Mesothelial cell of epicardium (in vitro differentiated cells): ENCODE measurements at places on chromosomes 3 and 15. TPM values are rescaled to one million over a fixed set of nuclear protein-coding genes. Genes with fewer than 3 reads are reported as not detected.

GRCh38 chr3:63981980-63982379, 41.3 kb downstream of the PSMD6 start:
- peaks cover 19% of the 10 kb centered on the region for H3K36me3 ChIP-seq
- no peak overlapping the region for H3K4me3 ChIP-seq
- H3K27me3 ChIP-seq, result no peaks in the 10 kb centered on the region
- H3K27ac ChIP-seq, result no peak overlapping the region
- peaks cover 28% of the 10 kb centered on the region for H3K4me1 ChIP-seq

DNA sequence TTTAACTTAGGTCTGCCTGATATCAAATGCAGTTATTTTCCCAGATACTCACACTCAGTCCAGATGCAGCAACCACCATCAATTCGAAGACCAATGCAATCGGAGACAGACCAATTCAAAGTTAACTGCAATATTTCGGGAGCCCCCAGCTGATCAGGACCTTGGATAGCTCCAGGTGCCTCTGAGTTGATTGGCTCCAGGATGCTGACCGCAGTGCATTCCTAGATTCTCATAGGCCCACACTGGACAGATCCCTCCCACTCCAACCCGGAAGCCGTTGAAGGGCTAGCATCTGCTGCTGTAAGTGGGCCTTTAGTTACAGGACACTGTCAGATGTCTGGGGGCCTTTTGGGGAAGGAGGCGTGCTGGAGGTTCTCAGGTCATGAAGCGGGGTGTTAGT, 89.5 kb upstream of the ATP2B2 start:
- peaks cover 18% of the 10 kb centered on the region for H3K27me3 ChIP-seq
- H3K36me3 ChIP-seq, result no peaks in the 10 kb centered on the region
- DNase-seq, result peak; percentile 83
- H3K4me1 ChIP-seq, result no peaks in the 10 kb centered on the region
- H3K27ac ChIP-seq, result no peak overlapping the region

Gene CLRN1
- not detected in 3 replicates for total RNA-seq

Gene TRH
- total RNA-seq, result 0.13 to 0.38 TPM (median 0.31 TPM) in 3 replicates

DNA sequence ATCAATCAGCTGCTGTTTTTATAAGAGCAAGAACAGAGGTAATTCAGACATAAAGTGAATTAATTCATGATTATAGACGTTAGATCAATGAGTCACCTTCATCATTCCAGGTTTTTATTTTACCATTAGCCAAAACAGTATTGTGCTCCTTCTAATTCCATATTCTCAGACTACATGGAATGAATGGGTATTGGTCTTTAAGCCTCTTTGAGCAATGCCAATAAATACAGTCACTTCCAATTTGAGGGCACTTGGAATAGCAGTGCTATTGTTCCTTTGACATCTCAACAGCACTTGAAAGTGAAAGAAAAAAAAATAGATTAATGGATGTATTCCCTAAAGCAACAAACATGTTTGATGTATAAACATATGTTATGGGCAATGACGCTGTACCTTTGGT, 830.9 kb upstream of the CFAP20DC start:
- H3K4me1 ChIP-seq, result peaks cover 42% of the 10 kb centered on the region
- H3K36me3 ChIP-seq, result no peaks in the 10 kb centered on the region
- peaks cover 42% of the 10 kb centered on the region for H3K27me3 ChIP-seq
- no peak overlapping the region for H3K4me3 ChIP-seq
- H3K27ac ChIP-seq, result no peak overlapping the region

Gene GABRR3
- total RNA-seq, result not detected in 3 replicates

GRCh38 chr3:151962912-151963311, 89.5 kb downstream of the SUCNR1 start:
- peaks cover 7% of the 10 kb centered on the region for H3K4me1 ChIP-seq
- DNase-seq, result no peak
- no peak overlapping the region for H3K27ac ChIP-seq
- peaks cover 5% of the 10 kb centered on the region for H3K36me3 ChIP-seq
- H3K4me3 ChIP-seq, result no peak overlapping the region

DNA sequence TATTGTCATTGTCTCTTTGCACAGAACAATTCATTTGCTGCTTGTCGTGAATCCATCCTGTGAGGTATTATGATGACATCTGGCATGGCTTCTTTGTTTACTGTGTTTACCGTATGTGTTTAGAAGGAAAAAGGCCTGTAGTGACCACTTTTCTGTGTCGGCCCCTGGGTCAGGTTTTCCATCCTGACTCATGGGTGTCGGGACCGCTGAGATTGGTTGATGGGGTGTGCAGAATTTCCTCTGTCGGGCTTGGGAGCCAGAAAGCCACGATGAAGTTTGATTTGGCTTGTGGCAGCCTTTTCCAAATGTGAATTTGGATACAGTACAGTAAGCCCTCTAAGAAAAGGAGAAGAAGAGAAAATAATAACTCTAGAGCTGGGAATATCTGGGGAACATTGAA, 113.5 kb downstream of the FNDC3B start:
- peak overlapping the region; percentile 8 for H3K4me3 ChIP-seq
- H3K27me3 ChIP-seq, result no peaks in the 10 kb centered on the region
- peaks cover 3% of the 10 kb centered on the region for H3K36me3 ChIP-seq
- H3K4me1 ChIP-seq, result peaks cover 73% of the 10 kb centered on the region
- no peak for DNase-seq

Gene LDHAL6B
- total RNA-seq, result not detected in 3 replicates

Gene SPATA12
- not detected in 3 replicates for total RNA-seq

- DNase-seq, result no peak
- peaks cover 3% of the 10 kb centered on the region for H3K4me1 ChIP-seq
- no peak overlapping the region for H3K4me3 ChIP-seq
- H3K27ac ChIP-seq, result no peak overlapping the region
- no peaks in the 10 kb centered on the region for H3K27me3 ChIP-seq
These were observed 1011.7 kb downstream of the SQOR start for GRCh38 chr15:46646490-46646889.

- peaks cover 3% of the 10 kb centered on the region for H3K27me3 ChIP-seq
- DNase-seq, result no peak
- no peak overlapping the region for H3K4me3 ChIP-seq
- peaks cover 3% of the 10 kb centered on the region for H3K4me1 ChIP-seq
These were observed 5.5 kb upstream of the SPG11 start for GRCh38 chr15:44668921-44669320.

GRCh38 chr15:87896936-87897335, 359.6 kb downstream of the NTRK3 start:
- no peak overlapping the region for H3K4me3 ChIP-seq
- DNase-seq, result no peak
- H3K27me3 ChIP-seq, result peaks cover 18% of the 10 kb centered on the region
- H3K4me1 ChIP-seq, result peaks cover 2% of the 10 kb centered on the region
- no peak overlapping the region for H3K27ac ChIP-seq

GRCh38 chr3:122077293-122078234, 22.4 kb downstream of the CD86 start:
- H3K4me3 ChIP-seq, result no peak overlapping the region
- no peak overlapping the region for H3K27ac ChIP-seq
- H3K27me3 ChIP-seq, result peaks cover 4% of the 10 kb centered on the region
- H3K36me3 ChIP-seq, result no peaks in the 10 kb centered on the region
- DNase-seq, result no peak

- no peak overlapping the region for H3K4me3 ChIP-seq
- H3K4me1 ChIP-seq, result peaks cover 7% of the 10 kb centered on the region
- H3K27ac ChIP-seq, result no peak overlapping the region
- no peak for DNase-seq
These were observed 26.1 kb downstream of the TAMM41 start for GRCh38 chr3:11820531-11821041.

DNA sequence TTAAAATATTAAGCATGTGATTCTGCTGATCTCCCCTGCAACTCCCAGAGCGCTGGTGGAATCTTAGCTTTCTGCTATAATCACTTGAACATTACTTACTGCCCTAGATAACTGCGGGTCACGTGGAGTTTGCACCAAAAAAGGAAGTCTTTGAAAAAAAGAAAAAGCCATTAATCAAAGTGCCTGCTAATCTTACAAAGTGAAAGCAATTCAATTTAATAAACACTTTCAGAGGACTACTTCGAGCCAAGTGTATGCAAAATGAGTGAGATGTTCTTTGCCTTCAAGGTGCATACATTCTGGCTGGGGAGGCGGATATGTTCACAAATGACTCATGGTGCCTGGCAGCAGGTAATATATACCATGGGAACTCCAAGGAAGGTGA, 109.9 kb upstream of the GAP43 start:
- H3K36me3 ChIP-seq, result no peaks in the 10 kb centered on the region
- H3K4me3 ChIP-seq, result peak overlapping the region; percentile 78
- H3K27me3 ChIP-seq, result peaks cover 17% of the 10 kb centered on the region
- H3K27ac ChIP-seq, result peak overlapping the region; percentile 70

- no peaks in the 10 kb centered on the region for H3K27me3 ChIP-seq
- no peak overlapping the region for H3K4me3 ChIP-seq
- H3K4me1 ChIP-seq, result peaks cover 35% of the 10 kb centered on the region
- H3K36me3 ChIP-seq, result no peaks in the 10 kb centered on the region
- peak overlapping the region; percentile 91 for H3K27ac ChIP-seq
These were observed 18.1 kb downstream of the GBE1 start for GRCh38 chr3:81743096-81744025.
